ENCODE measurements at places on chromosomes 1 and 21. TPM values are rescaled to one million over a fixed set of nuclear protein-coding genes. Genes with fewer than 3 reads are reported as not detected.

The IPO9 gene
- 29.2 TPM for total RNA-seq

The FOXD2 gene
- under 0.01 TPM for total RNA-seq

The HFM1 gene
- total RNA-seq, result 0.49 TPM

The RXRG gene
- total RNA-seq, result not detected

GRCh38 chr1:98888869-98889268 is 115.8 kb downstream of the PLPPR5 start:
- DNase-seq, result no peak

- DNase-seq, result peak; percentile 37
These were observed 7.0 kb downstream of the SMCP start for GRCh38 chr1:152884966-152885624.

DNA sequence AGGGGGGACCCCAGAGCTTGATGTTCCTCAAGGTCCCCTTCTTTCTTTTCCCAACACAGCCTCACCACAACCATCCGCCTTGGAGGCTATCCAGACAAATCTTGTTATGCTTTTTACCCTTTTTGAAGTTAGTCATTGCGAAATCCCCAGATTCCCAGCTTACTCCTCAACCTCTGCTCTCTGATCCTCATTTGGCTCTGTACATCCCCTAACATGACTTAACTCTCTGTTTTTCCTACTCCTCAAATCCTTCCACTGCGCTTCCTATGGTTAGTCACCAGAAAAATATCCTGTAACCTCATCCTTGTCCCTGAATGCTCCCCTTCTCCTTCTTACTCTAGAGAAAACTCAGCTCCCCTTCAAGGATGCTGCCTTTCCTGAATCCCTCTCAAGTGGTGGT is 189.1 kb upstream of the POU3F1 start:
- DNase-seq, result peak; percentile 4

- no peak for DNase-seq
These were observed 709.2 kb downstream of the PLA2G4A start for GRCh38 chr1:187537936-187538335.

- no peak for DNase-seq
These were observed 23.4 kb upstream of the DR1 start for GRCh38 chr1:93322349-93322748.

Data from fibroblast of the aortic adventitia (primary cell).